ENCODE measurements at places on chromosomes 6 and 20. TPM values are rescaled to one million over a fixed set of nuclear protein-coding genes. Genes with fewer than 3 reads are reported as not detected.

TBXT gene
- not detected for total RNA-seq

FAM162B gene
- total RNA-seq, result 4.3 TPM

ILRUN gene
- 62.0 TPM for total RNA-seq

KCNK5 gene
- 0.17 TPM for total RNA-seq

CTCFL gene
- total RNA-seq, result not detected

PI3 gene
- total RNA-seq, result not detected

HLA-DQA2 gene
- total RNA-seq, result not detected

GPANK1 gene
- 11.9 TPM for total RNA-seq

GSS gene
- total RNA-seq, result 73.7 TPM

TEAD3 gene
- 0.68 TPM for total RNA-seq

LKAAEAR1 gene
- total RNA-seq, result not detected

PRPF6 gene
- 79.6 TPM for total RNA-seq

C4A gene
- total RNA-seq, result 2.2 TPM

NOX3 gene
- total RNA-seq, result not detected

POU5F1 gene
- total RNA-seq, result 0.68 TPM

GPR63 gene
- total RNA-seq, result under 0.01 TPM

MUCL3 gene
- total RNA-seq, result not detected

ZBP1 gene
- not detected for total RNA-seq
